LoVo (cell line): ENCODE measurements at places on chromosomes 7 and 10.

DNA sequence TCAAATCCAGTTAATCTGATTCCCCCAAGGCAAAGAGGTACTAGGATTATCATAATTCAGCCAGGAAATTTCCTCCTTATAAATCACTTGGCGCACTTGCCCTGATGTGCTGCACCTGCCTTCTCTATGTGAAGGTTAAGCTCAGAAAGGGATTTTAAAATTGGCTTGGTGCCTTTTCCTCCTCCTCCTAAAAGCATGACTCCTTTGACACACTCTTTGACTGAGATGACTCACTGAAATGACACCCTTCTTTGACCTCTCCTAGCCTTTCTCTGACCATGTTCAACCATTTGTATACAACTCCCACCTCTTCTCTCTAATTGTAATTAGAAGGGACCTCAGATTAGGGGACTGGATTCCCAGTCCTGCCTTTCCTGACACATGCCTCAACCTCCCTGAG, 46.5 kb downstream of the ABLIM1 start:
- peak; percentile 59 for DNase-seq

GRCh38 chr7:13153742-13154141, 466.3 kb downstream of the ARL4A start:
- no peak for DNase-seq

GRCh38 chr10:100146875-100147650, 38.8 kb downstream of the ERLIN1 start:
- no peak for DNase-seq

GRCh38 chr10:71092812-71093401, 119.5 kb upstream of the UNC5B start:
- no peak for DNase-seq

GRCh38 chr7:104552102-104552501, 223.7 kb downstream of the LHFPL3 start:
- peak; percentile 62 for DNase-seq

DNA sequence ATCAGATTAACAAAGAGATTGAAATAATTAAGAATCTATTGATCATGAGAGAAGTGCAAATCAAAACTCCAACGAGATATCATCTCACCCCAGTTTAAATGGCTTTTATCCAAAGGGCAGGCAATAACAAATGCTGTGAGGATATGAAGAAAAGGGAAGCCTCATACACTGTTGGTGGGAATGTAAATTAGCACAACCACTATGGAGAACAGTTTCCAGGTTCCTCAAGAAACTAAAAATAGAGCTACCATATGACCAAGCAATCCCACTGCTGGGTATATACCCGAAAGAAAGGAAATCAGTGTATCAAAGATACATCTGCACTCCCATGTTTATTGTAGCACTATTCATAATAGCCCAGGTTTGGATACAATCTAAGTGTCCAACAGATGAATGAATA, 13.8 kb downstream of the FGL2 start:
- no peak for DNase-seq

- DNase-seq: no peak
These were observed 20.8 kb upstream of the OR2A5 start for GRCh38 chr7:144027974-144028373.

GRCh38 chr10:51244748-51245490, 170.6 kb downstream of the PRKG1 start:
- peak; percentile 37 for DNase-seq

GRCh38 chr7:320297-320696, 30.3 kb downstream of the FOXL3 start:
- DNase-seq: no peak

DNA sequence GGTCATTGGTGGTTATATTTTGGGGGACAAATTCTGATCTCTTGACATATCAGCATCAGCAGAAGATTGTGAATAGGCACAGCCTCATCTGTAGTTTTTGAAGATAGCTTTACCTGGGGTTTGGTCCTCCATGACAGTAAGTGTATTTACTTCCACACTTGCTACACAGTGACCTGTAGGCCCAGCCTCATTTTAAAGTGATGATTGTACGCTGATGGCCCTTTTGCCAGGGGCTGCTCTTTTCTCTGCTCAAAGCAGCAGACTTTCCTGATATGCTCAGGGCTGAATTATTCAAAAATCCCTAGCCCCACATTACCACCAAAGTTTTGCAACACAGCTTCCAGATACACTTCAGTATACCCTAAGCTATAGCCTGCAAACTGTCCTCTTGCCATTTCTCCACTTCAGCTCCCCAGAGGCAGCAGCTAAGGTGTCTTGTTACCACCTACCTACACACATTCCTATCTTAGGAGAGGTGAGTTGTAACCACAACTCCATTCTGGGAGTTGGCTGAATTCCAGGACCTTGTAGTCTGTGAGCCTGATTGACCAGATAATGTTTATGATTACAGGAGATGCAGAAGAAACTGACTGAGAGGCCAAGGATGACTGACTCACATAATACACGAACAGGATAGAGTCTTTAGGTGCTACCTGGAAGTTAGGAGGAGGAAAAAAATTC, 6.0 kb downstream of the ASB4 start:
- DNase-seq: peak; percentile 98

GRCh38 chr7:129765352-129765751, 153.8 kb downstream of the NRF1 start:
- no peak for DNase-seq

DNA sequence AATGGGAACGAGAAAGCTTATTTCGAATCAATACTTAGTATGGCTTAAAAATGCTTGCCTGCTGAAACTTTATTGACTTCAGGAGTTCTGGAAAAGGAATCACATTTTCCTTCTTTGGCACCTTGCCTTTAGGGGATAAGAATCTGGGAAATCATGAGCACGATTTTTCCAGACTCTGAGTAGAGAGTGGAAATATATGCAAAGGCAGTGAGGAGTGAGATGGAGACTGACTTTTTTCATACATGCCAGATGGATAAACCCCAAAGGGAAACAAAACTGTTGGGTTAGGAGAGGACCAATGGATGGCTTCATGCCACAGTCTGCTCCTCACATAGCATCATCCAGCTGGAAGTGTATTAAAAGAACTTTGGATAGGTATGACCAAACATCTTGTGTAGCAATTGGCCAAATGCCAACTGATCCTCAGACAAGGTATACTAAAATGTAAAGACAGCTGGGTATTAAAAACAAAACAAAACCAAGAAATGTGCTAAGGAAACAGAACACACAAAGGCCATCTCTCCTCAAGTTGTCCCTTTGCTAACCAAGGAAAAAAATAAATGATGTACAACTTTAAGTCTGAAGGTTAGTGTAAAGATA, 1.7 kb downstream of the COL28A1 start:
- DNase-seq: no peak

- DNase-seq: no peak
These were observed 25.9 kb downstream of the GPRIN2 start for GRCh38 chr10:46530249-46531186.

GRCh38 chr7:106285855-106286492, 1.2 kb upstream of the NAMPT start:
- no peak for DNase-seq

DNA sequence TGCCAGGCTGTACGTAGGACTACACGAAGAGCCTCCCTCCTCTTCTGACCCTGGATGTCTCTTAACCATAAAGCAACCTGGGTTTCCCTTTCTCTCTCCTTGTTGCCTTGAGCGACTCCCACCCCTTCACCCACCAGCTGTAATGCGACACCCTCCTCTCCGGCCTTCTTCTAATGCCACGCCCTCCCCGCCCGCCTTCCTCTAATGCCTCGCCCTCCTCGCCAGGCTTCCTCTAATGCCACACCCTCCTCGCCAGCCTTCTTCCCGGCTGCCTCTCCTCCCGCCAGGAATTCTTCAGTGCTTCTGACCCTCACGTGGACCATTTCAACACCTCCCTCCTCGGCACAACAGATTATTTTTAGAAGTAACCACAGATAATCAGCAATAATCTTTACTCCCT, 348.5 kb upstream of the SHH start:
- peak; percentile 37 for DNase-seq

DNA sequence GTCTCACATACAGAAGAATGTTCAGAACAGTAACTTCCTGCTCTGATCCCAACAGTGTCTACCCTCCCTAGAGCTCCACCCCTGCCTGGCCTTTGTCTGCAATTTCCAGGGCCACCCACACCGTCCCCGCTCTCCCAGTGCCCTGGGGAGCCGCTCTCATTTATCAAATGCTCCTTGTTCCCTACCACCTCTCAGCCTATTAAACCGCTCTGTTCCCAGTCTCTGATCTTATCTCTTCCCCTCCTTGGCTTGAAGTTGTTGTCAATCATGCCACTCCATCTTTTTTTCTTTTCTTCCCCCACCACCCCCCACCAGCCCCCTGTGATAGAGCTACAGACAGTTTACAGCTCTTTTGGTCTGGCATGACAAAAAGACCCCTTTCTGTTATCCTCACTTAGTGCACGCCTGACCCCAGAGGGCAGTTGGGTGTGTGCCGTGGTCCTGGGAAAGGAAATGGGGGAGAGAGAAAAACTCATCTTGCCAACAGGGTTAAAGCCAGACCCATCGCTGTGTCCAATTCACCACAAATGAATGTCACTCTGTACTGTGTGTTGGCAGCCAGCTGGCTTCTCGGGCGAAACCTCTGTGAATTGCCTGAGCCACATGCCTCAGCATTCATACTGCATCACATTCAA, 28.8 kb upstream of the HECTD2 start:
- no peak for DNase-seq

DNA sequence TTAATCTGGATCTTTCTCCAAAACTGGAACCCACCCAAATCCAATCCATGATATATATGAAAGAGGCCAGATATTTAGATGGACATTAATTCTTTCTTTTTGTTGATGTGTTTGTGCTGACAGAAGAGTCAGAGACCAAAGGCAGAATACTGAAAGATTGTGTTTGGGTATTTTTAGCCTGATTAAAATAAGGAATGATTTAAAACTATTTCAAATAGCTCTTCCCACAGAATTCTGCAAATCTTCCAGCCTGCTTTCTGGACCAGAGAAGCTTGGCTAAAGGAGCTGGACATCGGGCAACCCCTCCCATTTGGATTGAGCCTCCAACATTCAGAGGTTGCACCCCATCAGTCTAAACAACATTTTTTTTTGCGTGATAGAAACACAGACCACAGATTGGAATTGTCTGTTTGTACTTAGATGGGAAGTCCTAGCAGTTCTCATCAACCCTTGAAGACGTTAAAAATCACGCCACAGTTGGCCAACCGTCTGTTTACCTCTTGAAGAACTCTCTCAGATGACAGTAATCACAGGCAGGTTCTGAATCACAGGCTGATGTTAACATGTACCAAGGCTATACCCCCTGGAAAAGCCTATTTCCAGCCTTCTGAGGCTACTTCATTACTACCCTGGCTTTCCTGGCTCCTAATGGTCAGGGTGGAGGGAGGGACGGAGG, 155.2 kb upstream of the NRP1 start:
- no peak for DNase-seq

DNA sequence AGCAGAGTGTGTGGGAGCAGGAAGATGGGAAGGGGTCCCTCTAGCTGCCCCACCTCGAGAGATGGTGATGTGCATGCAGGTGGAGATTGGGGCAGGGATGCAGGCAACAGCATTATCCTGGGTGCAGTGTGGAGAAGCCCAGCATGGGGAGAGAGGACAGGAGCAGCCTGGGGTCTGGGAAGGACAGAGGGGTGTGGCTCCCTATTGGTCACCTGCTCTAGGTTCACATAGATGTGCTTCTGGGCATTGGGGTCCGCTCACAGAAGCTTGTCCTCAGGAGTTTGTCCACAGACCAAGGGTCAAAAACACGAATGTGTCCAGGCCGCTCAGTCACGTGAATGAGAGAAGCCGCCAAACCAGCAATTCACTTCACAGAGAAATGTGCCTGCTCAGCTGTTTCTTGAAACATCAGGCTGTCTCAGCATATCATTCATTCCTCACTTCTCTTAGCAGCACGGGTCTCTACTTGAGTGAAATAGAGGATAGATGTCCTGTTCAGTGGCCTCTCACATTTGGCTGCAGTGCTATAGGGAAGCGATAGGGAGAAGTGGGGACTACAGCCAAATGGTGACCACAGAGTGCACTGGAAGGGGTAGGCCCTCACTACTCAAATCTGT, 11.5 kb upstream of the SLC29A3 start:
- no peak for DNase-seq
